Common myeloid progenitor, CD34-positive (primary cell): ENCODE measurements at places on chromosomes 1 and 21.

DNA sequence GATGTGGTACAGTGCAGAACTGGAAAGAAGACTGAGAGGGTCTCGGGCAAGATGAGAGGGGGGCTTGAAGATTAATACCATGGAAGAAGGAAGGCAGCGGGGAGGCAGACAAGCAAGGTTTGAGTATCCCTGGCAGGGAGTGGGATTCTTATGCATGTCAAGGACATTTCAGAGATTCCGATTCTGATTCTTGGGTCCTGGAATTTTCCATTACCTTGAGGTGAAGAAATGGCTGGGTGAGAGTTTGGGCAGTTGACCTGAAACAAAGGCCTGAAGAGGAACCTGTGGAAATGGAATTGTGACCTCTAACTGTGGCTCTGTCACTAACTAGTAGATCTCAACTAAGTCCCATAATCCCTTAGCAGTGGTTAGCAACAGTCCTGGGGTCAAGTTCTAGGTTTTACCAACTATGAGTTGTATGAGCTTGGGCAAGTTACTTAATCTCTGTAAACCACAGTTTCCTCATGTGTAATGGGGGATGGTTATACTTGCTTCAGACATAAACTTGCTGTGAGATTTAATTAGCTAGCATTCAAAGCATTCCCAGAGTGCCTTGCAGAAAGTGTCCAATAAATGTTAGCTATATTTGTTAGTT is 8.6 kb upstream of the ACTN2 start:
- DNase-seq = no peak

DNA sequence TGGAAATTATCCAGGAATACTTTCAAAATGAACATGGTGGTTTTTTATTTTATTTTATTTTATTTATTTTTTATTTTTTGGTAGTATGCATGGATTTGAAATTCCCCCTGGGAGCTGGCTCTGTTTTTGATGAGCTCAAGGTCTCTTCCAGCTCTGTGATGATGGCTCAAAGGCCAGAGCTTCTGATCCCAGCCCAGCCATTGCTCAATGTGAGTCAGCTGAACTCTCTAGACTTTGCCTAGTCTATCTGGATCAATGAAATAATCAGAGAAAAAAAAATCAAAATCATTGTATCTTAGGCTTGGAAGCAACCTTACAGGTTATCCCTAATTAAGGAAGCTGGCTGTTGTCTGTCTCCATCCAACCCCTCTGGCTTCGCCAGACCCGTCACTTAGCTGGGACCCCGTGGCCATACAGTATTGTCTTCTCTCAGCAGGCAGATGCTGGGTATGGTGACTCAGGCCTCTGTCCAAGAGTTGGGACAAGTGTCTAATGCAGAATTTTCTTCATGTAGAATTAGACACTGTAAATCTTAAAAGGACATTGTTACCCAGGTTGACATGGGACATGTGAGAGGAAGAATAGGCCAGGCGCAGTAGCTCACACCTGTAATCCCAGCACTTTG is 90.2 kb upstream of the LPGAT1 start:
- no peak for DNase-seq

- no peak for DNase-seq
Observed at GRCh38 chr1:78351551-78352216, 139.1 kb upstream of the PTGFR start.

GRCh38 chr1:158113759-158114127 is 67.0 kb upstream of the CD1D start:
- no peak for DNase-seq

GRCh38 chr1:76871355-76871974 is 4.2 kb downstream of the ST6GALNAC5 start:
- peak; percentile 65 for DNase-seq

- DNase-seq = no peak
Observed at GRCh38 chr1:36070349-36070748, 13.5 kb upstream of the TEKT2 start.

- DNase-seq = no peak
Observed at GRCh38 chr1:227322376-227322775, 4.1 kb upstream of the CDC42BPA start.

DNA sequence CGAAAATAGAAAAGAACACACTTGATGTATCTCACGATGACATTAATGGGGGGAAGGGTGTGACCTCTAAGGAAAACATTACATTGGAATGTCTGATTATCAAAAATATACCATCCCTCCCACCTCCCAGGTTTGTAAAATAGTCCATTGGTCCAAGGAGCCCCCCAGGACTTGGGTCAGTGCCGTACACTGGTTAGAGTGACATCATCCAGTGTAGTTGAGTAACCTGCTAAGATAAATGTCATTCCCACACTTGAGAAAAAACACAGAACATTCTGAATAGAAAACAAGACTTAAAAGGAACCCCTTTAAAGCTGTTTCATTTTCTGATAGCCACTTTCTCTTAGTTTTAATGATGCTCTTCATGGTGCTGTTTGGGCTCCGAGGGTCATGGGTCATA is 15.2 kb downstream of the DDX20 start:
- DNase-seq = no peak

DNA sequence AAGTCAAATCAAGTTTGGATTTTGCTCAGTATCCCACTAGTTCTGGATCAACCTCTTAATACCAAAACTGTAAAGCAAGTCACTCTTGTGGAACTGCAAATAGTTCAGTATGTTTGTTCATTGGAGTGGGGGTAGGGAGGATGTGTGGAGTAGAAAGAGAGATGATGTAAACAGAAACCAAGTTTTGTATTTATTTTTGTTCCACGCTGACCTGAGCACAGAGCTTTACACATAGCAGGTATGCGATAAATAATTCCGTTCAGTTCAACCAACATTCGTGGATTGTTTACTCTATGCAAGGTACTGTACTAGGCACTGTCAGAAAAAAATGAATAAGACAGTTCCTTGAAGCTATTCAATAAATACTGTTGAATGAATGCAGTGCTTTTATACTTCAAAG is 4.5 kb upstream of the ZNF644 start:
- no peak for DNase-seq

DNA sequence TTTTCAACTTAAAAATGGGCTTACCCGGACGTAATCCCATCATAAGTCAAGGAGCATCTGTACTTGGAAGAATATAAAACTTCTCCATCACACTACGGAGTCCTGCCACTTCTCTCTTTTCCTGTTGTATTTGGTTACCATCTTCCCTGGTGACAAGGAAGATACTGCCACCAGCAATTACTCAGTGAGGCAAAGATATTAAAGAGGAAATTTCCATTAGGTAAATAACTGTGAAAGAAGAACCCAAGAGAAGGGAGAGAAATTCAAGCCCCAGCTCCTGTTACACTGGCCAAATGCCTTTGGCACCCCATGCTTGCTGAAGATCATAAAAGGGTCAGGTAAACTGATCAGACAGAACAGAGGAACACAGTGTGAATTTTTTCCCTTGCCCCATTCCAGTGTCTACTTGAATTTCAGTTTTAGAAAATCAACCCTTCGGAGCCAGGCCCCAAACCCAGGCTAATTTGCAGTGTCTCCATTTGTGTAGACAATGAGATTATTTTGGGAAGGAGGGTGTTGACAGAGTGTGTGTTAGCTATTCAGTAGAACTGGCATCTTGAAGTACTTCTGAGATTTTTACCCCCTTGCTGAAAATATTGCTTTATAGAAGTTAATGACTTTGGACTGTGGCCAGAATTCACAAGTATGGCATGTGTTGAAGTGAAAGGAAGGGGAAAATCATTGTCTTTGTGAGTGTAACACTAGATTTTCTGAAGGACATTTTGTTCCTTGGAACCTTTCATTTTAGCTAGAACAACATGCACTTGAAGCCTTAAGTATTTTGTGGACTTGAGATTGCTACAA is 167.1 kb downstream of the DHRS3 start:
- DNase-seq = no peak

GRCh38 chr21:22804151-22804550 is 1805.9 kb downstream of the NCAM2 start:
- DNase-seq = no peak
